ENCODE measurements at places on chromosomes 6 and 20. TPM values are rescaled to one million over a fixed set of nuclear protein-coding genes. Genes with fewer than 3 reads are reported as not detected.

Gene ANGPT4
- total RNA-seq = not detected

Gene CCDC170
- 0.84 TPM for total RNA-seq

- no peak for DNase-seq
- no peaks in the 10 kb centered on the region for H3K36me3 ChIP-seq
- no peaks in the 10 kb centered on the region for H3K4me1 ChIP-seq
- H3K4me3 ChIP-seq = no peak overlapping the region
- H3K27ac ChIP-seq = no peak overlapping the region
Measured at GRCh38 chr6:73548458-73549446, 27.9 kb upstream of the EEF1A1 start.

- no peak for DNase-seq
- peak overlapping the region; percentile 56 for H3K27ac ChIP-seq
- H3K4me1 ChIP-seq = peaks cover 61% of the 10 kb centered on the region
Measured at GRCh38 chr6:128240024-128240428, 280.4 kb downstream of the PTPRK start.

GRCh38 chr20:53655625-53656292, 62.1 kb upstream of the ZNF217 start:
- H3K4me3 ChIP-seq = no peak overlapping the region
- no peaks in the 10 kb centered on the region for H3K27me3 ChIP-seq
- H3K4me1 ChIP-seq = peaks cover 40% of the 10 kb centered on the region
- H3K36me3 ChIP-seq = no peaks in the 10 kb centered on the region
- DNase-seq = no peak

- H3K4me1 ChIP-seq = peaks cover 9% of the 10 kb centered on the region
- peaks cover 4% of the 10 kb centered on the region for H3K36me3 ChIP-seq
- H3K27me3 ChIP-seq = no peaks in the 10 kb centered on the region
- H3K27ac ChIP-seq = no peak overlapping the region
- DNase-seq = no peak
Measured at GRCh38 chr6:68279793-68280557, 355.1 kb upstream of the ADGRB3 start.
